ENCODE measurements at places on chromosomes 7 and 10.

DNA sequence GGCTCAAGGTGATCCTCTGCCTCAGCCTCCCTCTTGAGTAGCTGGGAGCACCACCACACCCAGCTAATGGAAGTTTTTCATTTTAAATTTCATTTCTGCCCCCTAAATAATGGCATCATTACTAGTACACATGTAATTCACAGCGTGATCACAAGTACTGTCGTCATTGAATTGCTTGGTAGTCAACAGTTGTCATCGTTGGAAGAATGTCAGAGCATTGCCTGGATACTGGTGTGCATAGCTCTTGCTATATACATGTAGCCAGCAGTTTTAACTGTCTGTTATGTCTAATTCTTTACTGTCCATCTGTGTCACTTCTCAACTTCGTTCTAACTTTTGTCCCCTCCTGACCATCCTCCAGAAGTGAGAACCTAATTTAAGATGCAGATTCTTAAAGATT is 62.1 kb downstream of the CRPPA start:
- DNase-seq = no peak

DNA sequence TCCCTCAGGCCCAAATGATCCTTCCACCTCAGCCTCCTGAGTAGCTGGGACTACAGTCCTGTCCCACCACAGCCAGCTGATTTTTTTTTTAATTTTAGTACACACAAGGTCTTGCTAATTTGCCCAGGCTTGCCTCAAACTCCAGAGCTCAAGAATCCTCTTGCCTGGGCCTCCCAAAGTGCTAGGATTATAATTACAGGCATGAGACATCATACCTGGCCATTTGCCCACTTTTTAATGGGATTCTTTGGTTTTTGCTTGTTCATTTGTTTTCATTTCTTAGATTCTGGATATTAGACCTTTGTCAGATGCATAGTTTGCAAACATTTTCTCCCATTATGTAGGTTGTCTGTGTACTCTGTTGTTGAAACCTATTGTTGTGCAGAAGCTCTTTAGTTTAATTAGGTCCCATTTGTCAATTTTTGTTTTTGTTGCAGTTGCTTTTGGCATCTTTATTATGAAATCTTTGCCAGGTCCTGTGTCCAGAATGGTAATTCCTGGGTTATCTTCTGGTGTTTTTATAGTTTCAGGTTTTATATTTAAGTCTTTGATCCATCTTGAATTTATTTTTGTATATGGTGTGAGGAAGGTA is 95.2 kb downstream of the GLCCI1 start:
- no peak for DNase-seq

DNA sequence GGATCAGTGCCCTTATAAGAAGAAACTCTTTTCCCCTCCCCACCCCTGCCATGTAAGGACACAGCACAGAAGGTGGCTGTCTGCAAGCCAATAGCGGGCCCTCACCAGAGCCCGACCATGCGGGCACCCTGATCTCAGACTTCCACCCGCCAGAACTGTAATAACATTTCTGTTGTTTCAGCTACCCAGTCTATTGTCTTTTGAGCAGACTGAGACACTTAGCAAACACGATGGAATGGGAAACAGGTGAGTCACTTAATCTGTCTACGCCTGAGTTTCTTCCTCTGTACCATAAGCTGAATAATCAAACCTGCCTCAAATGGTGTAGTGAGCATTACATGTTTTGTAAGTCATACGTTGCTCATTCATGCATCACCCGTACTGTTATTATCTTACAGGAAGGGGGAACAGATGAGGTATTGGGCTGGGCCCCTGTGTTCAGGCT is 58.2 kb downstream of the STRA8 start:
- DNase-seq = peak; percentile 86

DNA sequence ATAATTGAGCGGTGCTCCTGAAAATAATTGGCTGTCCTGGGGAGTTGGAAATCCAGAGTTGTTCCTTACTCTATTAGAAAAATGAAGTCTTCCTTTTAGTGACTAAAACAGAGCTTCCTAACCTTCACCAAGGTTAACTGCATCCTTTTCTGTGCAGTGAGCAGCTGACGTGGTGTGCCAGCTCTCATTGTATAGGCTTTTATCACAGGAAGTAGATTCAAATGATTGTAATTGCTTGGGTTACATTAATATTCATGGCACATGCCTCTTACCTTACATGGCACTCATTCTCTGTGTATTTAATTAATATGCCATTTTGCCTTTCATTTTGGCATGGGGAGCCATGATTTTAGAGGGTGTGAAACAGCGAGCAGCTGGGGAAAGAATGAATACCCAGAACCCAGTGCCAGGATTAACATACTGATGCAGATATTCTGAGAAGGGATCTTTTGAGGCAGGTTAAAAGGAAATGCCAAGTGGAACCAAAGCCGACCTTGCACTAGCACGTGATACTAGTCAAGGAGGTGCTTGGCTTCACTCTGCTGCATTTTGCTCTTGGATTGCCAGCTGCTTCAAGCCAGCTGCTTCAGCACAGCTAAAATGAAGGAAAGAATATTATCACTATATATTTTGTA is 115.3 kb downstream of the ST7 start:
- DNase-seq = no peak

GRCh38 chr10:121183236-121183635 is 332.1 kb downstream of the WDR11 start:
- no peak for DNase-seq

DNA sequence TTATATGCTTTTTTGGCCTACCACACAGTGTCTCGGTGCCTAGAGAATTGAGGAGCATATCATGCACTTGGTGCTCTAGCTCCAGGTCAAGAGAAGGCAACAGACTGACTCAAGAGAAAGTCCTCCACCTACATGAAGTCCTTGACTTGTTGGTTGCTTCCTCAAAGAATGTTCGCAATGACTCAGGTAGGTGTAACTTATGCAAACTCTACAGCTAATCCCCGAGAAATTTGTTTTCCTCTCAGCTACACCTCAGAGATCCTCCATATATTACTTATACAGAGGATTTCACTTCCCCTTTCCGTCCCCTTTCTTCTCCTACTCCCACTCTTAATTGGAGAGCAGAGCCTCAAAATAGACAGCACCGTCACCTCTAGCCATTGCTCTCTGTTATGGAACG is 1013.1 kb downstream of the KCNMA1 start:
- DNase-seq = no peak

GRCh38 chr7:129980667-129981066 is 27.9 kb upstream of the UBE2H start:
- DNase-seq = no peak

GRCh38 chr10:47037654-47038425 is 126.6 kb downstream of the PTPN20 start:
- no peak for DNase-seq

- DNase-seq = no peak
Measured at GRCh38 chr10:27680006-27680557, 65.5 kb downstream of the MKX start.

- DNase-seq = no peak
Measured at GRCh38 chr7:154792436-154793055, 210.4 kb downstream of the PAXIP1 start.

DNA sequence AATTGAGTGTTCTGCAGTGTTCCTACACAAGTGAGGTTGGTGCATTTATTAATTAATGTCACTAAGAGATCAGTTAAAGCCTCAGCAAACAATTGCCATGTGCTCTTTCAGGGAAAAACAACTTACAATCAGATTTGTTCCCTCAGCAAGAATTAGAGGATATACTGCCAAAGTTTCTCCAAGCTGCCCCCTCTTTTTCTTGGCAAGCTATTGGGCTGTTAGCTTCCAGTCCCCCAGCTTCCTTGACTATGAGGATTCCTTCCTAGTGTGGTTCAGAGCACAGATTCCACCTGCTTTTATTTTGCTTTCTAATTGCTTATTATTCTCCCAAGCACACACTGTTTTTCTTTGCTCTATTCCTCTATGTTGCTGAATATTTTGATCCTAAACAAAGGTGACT is 112.7 kb downstream of the RBM20 start:
- DNase-seq = no peak

DNA sequence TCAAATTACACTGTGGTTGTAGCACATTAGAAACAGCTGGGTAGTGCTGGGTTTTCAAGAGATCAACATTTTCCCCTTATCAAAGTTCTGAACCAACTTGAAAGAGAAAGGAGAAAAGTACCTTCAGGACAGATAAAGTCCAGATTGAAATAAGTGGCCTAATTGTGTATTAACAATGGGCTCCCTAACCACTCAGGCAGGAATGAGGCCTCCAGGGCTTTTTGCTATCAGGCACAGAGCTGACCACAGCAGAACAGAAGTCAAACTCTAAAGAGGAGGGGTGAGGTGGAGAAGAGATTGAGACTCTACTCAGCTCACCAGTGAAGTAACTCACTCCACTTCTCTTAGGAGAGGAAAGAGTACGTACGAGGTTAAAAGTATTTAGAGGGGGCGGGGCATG is 394.1 kb upstream of the PHF14 start:
- DNase-seq = no peak

DNA sequence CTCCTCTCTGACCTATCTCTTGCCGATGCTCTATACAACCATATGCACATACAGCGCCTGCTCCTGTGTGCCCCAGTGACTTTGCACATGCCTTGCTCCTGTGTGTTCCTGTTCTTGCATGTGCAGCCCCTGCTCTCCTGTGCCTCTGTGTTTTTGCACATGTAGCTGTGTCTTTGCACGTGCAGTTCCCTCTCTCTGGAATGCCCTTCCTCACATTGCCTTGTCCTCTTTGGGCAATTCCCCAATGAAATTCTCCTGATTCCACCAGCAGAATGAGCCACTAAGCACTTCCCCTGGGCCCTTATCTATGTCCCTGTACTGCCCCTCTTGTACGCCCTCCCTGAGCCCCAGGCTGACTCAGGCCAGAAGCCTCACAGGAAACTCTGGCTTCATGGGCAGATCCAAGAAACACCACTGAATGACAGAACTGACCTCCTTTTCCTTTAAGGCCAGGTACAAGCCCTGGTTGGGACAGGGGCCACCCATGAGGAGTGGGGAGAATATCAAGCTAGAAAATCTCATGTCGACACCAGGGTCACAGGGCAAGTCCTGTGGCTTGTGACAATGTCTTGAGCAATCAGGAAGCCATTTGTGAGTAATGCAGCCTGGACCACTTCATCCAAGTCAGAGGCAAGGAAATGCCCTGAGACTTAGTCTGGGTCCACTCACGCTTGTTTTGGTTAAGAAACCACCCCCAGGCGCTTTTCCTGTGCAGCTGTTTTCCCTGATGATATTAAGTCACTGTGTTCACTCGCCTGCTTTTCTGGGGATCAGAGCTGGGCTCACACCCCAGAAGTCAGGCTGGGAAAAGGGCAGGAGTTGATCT is 1.9 kb upstream of the ARHGAP22 start:
- peak; percentile 77 for DNase-seq

- DNase-seq = no peak
Measured at GRCh38 chr7:129161524-129162225, 17.2 kb downstream of the TSPAN33 start.

- DNase-seq = no peak
Measured at GRCh38 chr10:12566161-12567115, 217.1 kb downstream of the CAMK1D start.

DNA sequence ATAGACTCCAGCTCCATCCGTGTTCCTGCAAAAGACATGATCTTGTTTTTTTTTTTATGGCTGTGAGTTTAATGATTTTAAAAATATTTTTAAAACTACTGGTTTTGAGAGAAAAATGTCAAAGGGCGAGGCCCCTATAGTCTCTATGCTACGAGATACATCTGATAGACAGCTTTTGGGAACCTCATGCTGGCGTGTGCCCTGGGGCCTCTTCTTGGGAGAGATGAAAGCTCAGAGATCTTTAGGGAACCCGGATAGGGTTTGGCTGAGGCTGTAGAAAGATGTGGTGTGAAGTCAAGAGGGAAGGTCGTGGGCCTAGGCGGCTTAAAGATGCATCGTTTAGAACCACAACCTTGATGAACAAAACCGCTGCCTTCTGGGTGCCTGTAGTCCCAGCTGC is 70.2 kb downstream of the PDIA4 start:
- no peak for DNase-seq

GRCh38 chr10:49141541-49142332 is 7.9 kb upstream of the FAM170B start:
- DNase-seq = no peak

DNA sequence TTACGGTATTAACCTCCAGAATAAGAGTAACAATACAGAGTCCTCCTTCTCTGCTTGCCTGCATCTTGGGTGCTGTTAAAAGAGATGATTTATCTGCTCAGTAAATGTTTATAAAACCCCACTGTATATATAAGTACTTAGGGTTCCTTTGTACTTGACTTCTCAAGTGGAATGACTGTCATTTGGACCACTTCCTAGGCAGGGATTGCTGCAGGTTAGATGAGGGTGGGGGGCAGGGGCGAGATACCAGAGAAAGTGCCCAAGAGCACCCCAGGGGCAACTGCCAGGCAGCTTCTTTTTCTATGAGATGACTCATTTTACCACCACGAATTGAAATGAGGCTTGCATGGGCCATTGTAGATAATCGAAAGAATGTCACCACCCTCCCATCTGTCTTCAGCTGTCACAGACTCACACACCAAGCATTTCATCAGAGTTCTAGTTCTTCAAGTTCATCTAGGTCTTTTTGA is 421.9 kb upstream of the GALNT17 start:
- DNase-seq = peak; percentile 69

- DNase-seq = no peak
Measured at GRCh38 chr10:90893190-90893589, 21.4 kb downstream of the RPP30 start.

GRCh38 chr10:22655312-22655981 is 58.9 kb downstream of the PIP4K2A start:
- no peak for DNase-seq

GRCh38 chr10:117654105-117654504 is 111.6 kb downstream of the EMX2 start:
- DNase-seq = no peak

DNA sequence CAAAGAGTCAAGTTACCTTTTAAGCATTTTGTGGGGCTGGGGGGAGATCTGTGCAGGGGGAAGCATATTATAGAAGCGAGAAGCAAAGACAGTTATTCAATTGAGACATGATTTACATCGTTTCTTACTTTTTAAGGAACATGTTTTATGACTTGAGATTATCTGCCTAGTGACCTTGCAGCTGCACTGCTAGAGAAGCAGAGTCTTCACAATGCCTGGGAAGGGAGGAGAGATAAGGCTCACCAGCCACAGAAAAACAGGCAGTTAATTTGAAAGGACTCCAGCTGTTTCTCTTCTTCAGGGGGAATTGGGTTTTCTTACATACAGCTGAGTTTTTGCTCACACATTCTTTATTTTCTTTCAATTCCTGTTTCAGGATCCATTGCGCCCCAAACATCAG is 31.0 kb downstream of the PHYH start:
- DNase-seq = no peak

DNA sequence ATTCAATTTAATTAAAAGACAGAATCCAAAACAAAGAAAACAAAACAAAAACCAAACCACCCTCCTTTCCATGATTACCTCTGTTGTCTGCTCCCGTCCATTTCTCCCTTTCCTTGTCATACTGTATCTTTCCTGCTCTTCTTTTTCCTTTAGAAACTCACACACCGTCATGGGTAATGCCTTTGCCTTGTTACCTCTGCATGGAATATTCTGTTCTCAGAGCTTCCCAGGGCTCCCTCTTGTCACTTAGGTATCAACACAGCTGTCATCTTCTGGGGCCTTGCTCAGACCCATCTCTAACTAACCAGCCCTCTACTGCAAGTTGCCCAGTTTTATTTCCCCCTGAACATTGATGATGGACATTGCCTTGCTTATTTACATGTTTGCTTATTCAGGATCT is 30.2 kb upstream of the GIMAP8 start:
- DNase-seq = no peak

- no peak for DNase-seq
Measured at GRCh38 chr10:128489324-128490247, 363.4 kb upstream of the MKI67 start.

- no peak for DNase-seq
Measured at GRCh38 chr10:106694696-106695095, 469.8 kb downstream of the SORCS1 start.
